Tongue (tissue), 3 donors: ENCODE measurements at places on chromosomes 11 and 22.

DNA sequence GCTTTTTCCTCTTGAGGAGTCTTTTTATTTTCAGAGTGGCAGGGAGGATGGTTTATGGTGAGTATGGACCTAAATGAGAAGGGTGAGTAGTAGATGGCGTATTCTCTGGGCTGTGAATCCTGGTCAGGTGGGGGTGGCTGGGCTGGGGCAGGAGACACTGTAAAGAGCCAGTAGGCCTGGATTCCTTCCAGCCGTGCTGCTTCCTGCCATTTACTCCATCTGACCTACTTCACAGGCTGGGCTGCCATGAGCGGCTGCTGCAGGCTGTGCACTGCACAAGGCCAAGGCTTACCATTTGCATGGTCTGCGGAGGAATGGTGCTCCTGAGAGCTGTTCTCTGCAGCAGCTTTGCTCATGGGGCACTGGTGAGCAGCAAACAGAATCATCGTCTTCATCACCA lies 297.6 kb downstream of the KIRREL3 start:
- no peak for DNase-seq

DNA sequence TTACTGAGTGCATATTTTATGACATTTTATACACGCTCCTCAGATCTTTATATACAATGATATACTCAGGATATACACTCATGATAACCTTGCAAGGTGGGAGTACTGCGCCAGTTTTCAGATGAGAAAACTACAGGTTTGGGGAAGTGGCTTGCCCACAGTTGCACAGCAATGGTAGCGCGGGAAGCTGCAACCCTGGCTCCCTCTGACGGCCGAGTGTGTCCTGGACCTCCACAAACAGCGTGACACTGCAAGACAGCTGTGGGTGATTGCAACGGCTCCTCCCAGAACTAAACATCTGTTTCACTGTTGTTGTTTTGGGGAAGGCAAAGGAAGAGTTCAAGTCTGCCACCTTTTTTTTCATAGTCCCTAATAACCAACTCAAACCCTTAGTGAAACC lies 47.0 kb downstream of the PACSIN2 start:
- peak; percentile 78 for DNase-seq

DNA sequence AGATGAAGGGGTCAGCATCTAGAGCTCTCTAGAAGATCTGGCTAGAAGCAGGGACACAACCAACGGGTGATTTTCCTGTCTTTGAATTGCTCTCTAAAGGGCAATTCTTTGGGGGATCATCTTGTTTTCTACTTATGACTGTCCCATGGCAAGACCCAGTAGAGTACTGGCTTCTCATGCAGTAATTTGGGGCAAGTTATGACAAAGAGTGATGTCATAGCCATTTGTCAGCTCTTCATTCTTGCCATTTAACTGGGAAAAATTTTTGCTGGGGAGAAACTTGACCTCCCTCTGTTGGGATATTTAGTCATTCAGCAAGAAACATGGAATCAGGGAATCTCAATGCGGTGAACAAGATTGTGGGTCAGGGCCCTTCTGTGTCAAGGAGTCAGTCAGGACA lies 80.4 kb downstream of the SLC1A2 start:
- no peak for DNase-seq

GRCh38 chr11:110894224-110894623 lies 182.0 kb upstream of the ARHGAP20 start:
- no peak for DNase-seq

DNA sequence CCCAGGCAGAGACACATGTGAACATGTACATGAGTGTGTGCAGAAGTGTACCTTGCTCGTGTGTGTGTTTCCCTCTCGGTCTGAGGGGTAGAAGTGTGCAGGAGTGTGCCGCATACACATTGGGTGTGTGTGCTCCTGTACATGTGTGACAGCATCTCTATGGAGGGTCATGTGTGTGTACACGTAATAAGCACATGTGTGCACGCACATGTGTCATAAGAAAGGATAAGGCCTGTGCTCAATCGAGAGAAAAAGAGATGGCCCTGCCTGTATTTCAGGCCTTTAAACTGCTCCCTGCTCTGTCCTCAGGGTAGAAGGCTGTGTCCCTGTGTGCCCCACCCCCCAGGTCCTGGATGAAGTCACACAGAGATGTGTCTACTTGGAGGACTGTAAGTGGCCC lies 61.8 kb downstream of the OTOG start:
- DNase-seq, result no peak

- DNase-seq, result no peak
Measured at GRCh38 chr22:20664594-20664959, 109.3 kb upstream of the SERPIND1 start.

DNA sequence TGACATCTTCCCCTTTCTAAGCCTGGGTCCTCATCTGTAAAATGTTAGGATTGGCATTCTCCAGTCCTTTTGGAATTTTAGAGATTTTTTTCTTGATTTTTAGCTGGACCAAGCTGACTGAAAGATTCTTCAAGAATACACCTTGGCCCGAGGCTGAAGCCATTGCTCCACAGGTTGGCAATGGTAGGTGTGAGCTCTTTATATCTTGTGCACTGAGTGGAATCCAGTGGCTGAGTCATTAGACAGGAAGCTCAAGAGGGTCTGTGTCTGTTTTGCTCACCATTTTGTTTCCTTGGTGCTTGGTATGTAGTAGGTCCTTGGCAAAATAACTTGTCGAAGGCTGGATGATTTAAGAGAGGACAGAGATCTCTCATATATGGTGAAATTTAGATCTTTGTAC lies 6.2 kb downstream of the EIF3L start:
- DNase-seq, result no peak

- no peak for DNase-seq
Measured at GRCh38 chr11:2355000-2355644, 22.0 kb upstream of the CD81 start.

DNA sequence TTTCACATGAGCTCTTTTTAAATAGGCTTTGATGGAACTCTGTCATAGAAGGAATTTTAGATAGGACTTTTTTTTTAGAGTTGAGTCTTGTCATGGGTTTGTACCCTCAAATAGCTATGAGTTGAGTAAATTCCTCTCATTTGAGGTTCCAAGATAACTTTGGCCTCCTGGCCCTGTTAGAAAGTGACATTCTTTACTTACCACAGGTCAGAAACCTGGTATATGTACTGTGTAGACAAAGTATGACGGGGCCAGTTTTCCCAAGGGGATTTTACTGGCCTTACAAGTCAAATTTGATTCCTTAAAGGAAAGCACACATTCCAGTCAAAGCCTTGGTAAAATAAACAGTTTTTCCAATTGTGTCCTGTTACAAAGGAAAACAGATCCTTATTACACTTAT lies 729.3 kb upstream of the LUZP2 start:
- no peak for DNase-seq

DNA sequence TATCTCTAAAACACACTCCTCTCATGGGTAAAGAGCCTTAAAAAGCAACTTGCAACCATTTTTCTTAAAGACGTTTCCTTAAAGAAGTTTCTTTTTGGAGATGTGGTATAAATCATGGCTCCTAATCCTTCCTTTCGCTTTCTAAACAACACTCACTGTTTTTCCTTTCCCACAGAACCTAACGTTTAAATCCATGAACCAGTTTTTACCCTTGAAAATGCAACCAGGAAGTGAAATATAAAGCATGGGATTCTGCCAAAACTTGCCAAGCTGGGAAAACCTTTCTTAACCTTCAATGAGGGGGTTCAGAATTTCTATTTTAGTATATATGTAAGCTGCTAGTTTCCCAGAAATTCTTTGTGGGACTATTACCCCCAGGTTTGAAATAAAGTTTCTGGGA lies 8.6 kb downstream of the PLEKHA7 start:
- no peak for DNase-seq

DNA sequence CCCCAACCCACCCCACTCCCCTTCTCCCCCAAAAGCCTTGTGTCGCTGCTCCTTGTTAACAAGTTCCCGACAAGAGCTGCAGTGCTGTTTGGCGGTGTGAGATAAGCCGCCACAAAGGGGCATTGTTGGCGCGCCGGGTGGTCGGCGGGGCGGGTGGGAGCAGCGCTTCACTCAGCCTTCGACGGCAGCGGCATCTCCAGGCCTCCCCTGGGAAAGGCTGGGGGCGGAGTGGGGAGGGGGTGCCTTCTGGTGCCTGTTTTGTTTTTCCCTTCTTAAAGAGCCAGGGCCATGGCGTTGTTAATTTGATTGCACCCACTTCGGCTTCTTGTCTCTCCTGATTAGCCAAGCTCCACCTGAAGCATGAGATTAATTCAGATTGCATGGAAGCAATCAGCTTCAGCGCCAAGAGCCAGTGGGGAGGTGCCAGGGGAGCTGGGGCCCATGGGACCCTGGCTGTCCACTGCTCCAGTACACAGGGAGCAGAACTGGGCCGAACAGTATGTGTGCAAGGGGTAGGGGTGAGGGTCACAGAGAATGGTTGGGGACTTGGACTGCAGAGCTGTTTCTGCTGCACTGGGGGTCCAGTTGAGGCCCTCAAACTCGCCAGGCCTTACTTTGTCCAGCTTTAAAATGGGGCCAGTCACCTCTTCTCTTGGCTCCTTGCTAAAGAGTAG lies 165.1 kb downstream of the CEP164 start:
- DNase-seq, result peak; percentile 47

- no peak for DNase-seq
Measured at GRCh38 chr22:49666146-49666809, 161.4 kb downstream of the BRD1 start.

GRCh38 chr11:112599856-112600533 lies 339.3 kb upstream of the PLET1 start:
- DNase-seq, result no peak

- no peak for DNase-seq
Measured at GRCh38 chr11:1771273-1771672, 7.5 kb upstream of the CTSD start.

GRCh38 chr11:102733232-102733875 lies 8.6 kb upstream of the MMP8 start:
- peak; percentile 20 for DNase-seq

DNA sequence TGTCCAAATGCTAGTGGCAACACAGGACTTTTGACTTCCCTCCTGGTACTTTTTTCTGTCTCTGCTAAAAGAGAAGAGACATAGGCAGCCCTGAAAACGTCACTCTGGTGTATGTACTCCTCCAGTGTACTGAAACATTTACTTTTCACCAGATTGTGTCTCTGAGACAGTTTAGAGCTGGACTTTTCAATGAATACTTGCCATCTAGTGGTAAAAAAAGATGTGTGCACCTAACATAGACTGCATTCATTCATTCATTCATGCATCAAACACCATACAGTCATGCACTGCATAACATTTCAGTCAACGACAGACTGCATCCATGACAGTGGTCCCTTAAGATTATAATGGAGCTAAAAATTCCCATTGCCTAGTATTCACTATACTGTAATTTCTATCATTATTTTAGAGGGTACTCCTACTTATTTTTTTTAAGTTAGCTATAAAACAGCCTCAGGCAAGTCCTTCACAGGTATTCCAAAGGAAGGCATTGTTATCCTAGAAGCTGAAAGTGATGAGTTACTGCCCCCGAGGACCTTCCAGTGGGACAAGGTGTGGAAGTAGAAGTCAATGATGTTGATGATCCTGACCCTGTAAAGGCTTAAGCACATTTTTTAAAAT lies 186.2 kb downstream of the SPON1 start:
- peak; percentile 47 for DNase-seq

DNA sequence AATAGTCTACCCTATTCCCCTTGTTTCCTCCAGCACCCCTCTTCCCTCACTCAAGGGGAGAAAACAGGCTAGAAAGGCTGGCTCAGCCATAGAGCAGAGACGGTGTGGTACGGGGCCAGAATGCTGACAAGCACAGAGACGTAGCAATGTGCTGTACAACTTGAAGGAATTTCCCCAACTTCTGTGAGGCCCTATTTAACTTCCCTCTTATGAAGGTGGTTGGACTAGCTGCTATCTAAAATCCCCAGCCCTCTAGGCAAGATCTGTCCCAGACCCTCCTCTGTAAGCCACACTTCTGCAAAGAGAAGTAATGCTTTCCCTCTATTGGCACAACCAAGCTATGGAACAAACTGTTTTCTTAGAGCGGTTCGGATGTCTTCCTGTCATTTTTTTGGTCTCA lies 37.8 kb downstream of the PLEKHA7 start:
- no peak for DNase-seq

DNA sequence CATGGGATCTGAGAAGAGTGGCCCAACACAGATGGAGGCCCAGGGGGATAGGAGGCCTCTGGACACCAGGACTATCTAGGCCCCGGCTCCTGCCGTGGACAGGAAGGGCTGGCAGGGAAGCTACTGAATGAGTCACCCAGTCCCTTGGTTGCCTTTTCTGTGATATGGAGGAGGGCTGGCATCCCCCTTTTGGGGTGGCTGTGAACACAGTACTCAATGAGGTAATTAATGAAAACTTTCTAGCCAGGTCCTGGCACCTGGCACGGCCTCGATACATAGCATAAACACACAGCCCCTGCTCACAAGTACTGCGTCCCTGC lies 163.2 kb downstream of the CHST1 start:
- DNase-seq, result no peak

DNA sequence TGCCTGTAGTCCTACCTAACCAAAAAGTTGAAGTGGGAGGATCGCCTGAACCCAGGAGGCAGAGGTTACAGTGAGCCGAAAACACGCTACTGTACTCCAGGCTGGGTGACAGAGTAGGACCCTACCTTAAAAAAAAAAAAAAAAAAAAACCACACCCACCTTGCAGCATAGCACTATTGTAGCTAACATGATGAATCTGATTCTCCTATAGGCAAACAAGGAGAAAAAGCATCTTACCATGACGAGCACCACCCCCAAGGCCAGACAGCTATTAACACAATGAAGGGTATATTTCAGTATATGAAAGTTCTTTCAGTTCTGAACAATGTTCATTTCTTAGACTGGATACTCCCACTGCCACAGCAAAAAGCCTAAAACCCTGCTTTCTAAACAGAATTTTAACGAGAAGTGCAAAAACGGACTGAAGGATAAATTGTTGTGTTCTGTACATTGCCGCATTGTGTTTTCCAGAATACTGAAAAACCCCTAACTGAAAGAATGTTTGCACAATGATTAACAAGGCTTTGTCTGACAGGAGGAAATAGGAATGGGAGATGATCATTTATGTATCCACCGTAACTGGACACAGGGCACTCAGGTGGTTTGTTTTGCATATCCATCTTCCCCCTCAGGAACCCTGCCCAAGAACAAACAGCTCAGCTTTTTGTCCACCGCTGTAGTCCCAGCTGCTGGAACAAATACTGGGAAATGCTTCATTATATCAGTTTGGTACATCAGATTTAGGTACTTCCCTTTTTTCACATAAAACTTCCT lies 8.9 kb downstream of the PISD start:
- no peak for DNase-seq

- no peak for DNase-seq
Measured at GRCh38 chr11:46668480-46669085, 31.8 kb downstream of the ARHGAP1 start.

DNA sequence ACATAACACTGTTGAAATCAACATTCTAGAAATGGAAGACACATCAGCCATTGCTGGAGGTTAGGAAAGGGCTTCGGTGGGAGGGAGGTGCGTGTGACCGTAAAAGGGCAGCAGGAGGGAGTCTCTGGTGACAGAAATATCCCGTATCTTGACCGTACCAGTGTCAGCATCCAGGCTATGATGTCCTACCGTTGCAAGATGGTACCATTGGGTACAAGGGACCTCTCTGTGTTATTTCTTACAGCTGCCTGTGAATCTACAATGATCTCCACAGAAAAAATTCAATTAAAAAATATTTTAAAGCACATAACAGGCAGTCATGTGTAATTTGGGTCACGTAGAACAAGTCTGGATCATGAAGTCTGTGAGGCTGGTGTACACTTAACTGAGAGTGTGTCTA lies 27.4 kb upstream of the SEPTIN5 start:
- no peak for DNase-seq
